Epithelial cell of esophagus (primary cell): ENCODE measurements at places on chromosomes 4 and X.

GRCh38 chr4:53866055-53866454 lies 198.3 kb downstream of the CHIC2 start:
- DNase-seq: peak; percentile 30

GRCh38 chr4:185149392-185149791 lies 6.3 kb downstream of the SLC25A4 start:
- no peak for DNase-seq

GRCh38 chr4:8362483-8362882 lies 78.0 kb downstream of the ACOX3 start:
- DNase-seq: peak; percentile 18

- DNase-seq: no peak
Measured at GRCh38 chr4:112312610-112313239, 15.6 kb downstream of the ALPK1 start.

- DNase-seq: no peak
Measured at GRCh38 chr4:7529368-7530080, 94.8 kb upstream of the PSAPL1 start.
